Calu3 (cell line): ENCODE measurements at places on chromosomes 5 and 9. TPM values are rescaled to one million over a fixed set of nuclear protein-coding genes. Genes with fewer than 3 reads are reported as not detected.

The EGFL7 gene
- 1.2 and 1.3 TPM in 2 replicates for total RNA-seq

The ZNF354C gene
- 2.1 and 2.4 TPM in 2 replicates for total RNA-seq

The MORN5 gene
- not detected in 2 replicates for total RNA-seq

The SRA1 gene
- total RNA-seq: 29.5 and 33.0 TPM in 2 replicates

The FOXD4L3 gene
- 0.95 and 1.2 TPM in 2 replicates for total RNA-seq

The BAAT gene
- 10.2 and 18.6 TPM in 2 replicates for total RNA-seq

The PSMD5 gene
- 34.0 and 34.2 TPM in 2 replicates for total RNA-seq

The CLTA gene
- total RNA-seq: 85.5 and 87.3 TPM in 2 replicates

The ADAMTSL1 gene
- not detected in 2 replicates for total RNA-seq

DNA sequence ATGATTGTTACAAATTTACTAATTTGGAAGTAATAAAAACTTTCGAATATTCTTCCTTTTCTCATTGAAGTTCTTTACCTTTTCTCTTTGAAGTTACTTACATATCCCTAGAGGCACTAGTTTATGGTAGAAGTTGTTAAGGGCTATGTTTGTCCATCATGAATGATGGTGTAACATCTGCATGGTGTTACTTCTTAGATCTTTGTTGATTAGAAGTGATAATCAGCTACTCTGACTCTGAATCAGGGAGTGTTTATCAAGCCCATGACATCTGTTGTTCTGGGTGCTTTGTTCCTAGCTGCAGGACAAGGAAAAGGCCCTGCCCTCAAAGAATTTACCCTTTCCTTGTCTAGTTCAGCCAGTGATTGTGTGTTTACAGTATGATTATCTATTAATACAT lies 32.9 kb downstream of the MAP3K1 start:
- DNase-seq: no peak

GRCh38 chr9:112694706-112695555 lies 23.0 kb downstream of the INIP start:
- no peak for DNase-seq

DNA sequence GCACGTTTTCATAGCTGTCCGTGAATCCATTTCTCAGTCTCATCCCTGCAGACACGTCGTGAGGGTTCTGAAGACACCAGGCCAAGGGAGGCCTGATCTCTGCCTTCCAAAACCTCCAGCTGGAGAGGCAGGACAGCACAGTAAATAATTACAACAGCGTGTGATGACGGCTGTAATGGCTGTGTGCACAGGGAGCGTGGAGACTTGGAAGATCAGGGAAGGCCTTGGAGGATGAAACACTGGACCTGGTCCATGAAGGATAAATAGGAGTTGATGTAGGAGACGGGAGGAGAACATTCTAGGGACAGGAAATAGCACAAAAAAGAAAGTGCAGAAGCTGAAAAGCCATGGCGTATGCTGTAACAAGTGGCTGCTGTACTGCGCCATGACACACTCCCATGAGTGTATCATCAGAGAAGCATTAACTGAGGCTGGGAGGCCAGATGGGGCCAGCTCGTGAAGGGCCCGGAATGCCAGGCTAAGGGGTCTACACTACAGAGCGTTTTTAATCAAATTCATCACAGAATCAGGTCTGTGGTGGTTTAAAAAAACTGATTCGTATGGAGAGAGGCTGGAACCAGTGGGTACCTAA lies 97.2 kb downstream of the CRB2 start:
- DNase-seq: no peak

DNA sequence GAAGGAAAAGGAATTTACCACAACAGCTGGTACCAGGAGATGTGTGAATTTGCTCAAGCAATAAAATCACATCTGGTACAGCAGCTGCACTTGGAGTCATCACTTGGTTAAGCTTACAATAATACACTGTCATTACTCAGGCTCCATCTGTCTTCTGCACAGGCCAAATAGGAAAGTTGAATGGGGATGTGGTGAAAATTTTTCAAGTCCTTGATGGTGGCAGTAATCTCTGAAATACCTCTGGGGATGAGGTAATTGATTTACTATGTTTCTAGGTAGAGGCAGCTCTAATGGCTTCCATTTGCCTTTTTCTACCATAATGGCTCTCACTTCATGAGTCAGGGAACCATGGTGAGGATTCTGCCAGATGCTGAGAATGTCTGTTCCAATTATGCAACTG lies 206.8 kb upstream of the ATP10B start:
- DNase-seq: no peak

DNA sequence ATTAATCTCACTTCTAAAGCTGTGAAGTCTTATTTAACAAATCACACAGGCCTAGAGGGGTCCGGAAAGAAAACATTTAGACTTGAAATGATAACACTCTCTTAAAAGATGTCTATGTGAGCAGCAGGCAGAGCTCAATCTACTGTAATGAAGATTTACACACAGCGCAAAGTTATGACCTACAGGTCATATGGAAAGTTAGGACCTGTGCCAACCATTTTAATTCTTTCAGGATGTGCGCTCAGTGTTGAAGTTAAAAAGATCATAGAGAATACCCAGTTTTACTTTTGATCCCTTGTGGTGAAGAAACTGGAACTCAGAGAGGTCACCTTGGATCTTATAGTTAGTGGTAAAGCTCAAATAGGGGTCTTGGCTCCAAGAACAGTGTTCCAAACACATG lies 3.1 kb upstream of the CREBRF start:
- DNase-seq: no peak

GRCh38 chr9:114924327-114924726 lies 6.1 kb downstream of the TNFSF8 start:
- no peak for DNase-seq

GRCh38 chr5:53343187-53343586 lies 137.2 kb upstream of the FST start:
- no peak for DNase-seq

- no peak for DNase-seq
These were observed 167.4 kb downstream of the GAPVD1 start for GRCh38 chr9:125428902-125429467.

DNA sequence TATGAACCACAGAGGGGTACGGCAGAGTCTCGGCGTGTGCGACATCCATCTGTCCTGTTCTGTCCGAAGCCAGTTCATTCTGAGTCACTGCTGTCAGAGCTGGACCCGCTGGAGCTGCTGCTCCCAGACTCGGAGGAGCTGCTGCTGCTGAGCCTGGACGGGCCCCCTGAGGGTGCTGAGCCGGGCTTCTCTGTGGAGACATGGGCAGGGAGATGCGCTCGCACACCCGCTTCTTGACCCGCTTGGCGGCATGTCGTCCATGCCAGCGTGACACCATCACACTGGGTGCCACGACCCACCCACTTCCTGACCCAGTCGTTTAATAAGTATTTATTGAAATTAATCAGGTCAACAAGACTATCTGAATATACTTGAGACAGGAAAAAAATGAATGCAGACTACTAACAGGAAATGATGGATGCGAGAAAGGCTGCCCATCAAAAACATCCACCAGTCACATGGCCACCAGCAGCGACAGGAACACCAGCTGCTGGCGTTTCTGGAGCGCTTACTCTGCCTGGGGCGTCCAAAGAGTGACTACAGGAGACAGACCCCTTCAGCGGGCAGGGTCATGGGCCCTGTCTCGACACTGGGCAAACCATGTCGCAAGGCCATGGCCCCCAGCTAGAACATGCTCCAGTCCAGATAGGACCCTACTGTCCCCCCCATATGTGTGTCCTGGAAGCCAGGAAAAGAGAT lies 8.4 kb downstream of the BRD3OS start:
- DNase-seq: no peak

DNA sequence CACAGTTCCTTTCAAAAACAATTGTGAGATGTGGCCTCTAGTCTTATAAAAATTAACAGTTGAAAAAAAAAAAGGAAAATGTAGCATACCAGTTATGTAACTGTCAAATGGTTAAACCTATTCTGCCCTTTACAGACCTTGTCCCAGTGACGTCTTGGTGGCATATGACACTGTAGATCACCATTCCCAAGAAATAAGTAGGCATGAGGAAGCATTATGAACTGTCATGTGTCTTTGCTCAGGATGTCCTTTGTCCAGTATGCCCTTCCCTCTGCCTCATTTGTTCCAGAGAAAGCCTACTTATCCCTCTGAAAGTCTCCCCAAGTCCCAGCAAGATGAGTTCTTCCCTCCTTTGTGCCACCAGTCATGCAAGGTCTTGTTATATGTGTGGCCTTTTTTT lies 63.2 kb downstream of the PAM start:
- DNase-seq: no peak

GRCh38 chr9:126464694-126465441 lies 138.2 kb downstream of the MVB12B start:
- DNase-seq: no peak

DNA sequence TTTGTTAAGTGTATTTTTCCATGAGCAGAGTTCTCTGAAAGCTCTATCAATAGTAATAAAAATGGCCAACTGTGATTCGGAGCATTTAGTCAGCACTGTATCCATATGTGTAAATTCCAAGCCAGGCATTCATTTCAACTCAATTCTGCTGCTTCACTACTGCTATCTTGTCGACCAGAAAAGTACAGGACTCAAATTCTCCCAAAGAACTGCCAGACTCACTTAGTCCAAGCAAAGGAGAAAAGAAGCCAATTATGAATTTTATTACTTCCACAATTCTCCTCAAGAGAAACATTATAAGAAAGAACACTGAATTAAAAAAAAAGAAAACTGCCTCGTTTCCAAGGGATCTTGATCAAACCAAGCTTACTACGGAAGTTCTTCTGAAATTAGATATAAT lies 906.3 kb upstream of the DMAC1 start:
- DNase-seq: no peak

- DNase-seq: peak; percentile 72
These were observed 11.3 kb downstream of the RGS14 start for GRCh38 chr5:177368869-177369644.

DNA sequence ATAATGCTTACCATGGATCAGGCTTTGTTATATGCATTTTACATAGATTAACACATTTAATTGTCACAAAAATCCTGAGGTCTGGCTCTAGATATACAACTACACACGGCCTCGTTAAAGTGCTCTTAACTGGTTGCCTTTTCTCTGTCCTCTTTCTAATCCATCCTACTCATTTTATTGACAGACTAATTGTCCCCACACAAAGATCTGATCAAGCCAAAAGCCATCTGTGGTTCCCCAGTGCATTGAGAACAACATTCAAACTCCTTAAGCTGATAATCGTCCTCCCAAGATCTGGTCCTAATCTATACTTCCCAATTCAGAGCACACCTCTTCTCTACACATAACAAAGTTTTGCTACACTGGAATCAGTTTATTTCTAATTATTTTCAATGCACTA lies 23.9 kb upstream of the PPP2R2B start:
- no peak for DNase-seq

- DNase-seq: no peak
These were observed 6.7 kb upstream of the FYB1 start for GRCh38 chr5:39226100-39226451.

DNA sequence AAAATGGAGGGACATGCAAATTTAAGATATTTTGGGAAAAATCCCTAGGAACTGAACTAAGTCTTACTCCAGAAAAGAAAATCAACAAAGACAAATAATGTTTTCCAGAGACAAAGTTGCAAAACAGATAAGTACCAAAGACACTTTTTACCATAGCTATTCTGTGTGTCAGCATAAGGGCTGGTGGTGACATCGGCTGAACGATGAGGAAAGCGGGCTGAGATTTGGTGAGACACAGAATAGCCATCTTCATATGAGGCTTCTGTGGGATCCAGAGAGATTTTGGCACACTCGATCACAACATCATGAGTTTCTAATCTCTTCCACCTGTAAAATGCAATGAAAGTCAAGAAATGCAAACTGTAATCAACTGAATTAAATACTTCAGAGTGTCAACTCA lies 32.3 kb downstream of the TSC1 start:
- no peak for DNase-seq

DNA sequence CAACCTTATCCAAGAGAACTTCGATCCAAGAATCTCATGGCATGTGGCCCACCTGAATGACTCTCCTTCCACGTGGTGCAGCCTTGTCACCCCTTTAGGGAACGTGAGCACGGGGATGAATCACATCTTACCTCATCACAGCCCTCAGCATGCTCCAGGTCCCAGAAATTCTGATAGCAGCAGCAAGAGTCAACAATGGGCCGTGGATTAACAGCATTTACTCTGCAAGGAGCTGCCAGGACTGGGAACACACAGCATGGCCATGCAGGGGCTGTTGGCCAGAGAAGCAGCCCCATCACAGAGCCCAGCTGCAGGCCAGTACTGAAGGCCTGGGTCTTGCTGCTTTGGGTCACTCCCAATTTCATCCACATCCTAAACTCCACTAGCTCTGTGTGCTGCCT lies 150.4 kb downstream of the C5orf15 start:
- DNase-seq: no peak

GRCh38 chr5:180810959-180811622 lies 8.5 kb upstream of the MGAT1 start:
- DNase-seq: no peak

GRCh38 chr9:18347386-18348082 lies 126.4 kb upstream of the ADAMTSL1 start:
- DNase-seq: no peak

DNA sequence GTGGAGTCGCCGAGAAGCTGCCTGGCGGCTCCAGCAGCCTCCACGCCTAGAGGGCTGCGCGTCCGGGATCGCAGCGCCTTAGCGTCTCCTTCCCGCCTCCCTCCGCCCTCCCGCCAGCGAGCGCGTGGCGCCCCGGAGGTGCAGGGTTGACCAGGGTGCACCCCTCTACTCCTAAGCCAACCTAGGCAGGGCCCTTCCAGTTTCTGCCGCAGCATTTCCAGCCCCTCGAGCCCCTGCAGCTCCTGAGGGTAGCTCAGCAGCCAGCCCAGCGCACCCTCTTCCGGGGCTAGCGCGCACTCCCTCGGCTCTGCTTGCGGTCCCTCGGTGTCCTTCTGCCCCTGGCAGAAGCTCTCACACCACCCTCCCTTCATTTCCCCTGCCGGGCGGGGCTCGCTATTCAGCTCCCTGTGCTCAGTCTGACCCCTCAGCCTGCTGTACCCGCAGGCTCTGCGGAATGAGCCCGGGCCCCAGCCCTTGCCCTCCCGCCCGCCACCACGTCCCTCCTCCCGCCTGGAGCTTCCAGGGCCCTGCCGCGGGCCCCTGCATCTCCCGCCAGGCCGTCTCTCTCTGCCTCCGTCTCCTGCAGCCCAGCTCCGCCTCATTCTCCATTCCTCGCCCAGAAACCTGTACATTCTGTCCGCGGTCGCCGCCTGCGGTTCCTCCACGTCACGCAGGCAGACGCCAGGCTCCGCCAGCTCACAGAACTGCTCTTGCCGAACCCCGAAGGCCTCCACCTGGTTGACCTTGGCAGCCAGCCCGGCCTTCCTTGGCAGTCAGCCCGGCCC lies 61.8 kb downstream of the SPATA31C2 start:
- DNase-seq: peak; percentile 86

- no peak for DNase-seq
These were observed 84.2 kb downstream of the FNBP1 start for GRCh38 chr9:129958796-129959195.

- no peak for DNase-seq
These were observed 199.6 kb downstream of the SMARCA2 start for GRCh38 chr9:2214707-2215106.
